ENCODE measurements at places on chromosomes 11 and 22.

GRCh38 chr11:132352497-132352896, 982.1 kb downstream of the NTM start:
- DNase-seq, result no peak

GRCh38 chr11:129576652-129577051, 201.0 kb downstream of the BARX2 start:
- DNase-seq, result no peak

DNA sequence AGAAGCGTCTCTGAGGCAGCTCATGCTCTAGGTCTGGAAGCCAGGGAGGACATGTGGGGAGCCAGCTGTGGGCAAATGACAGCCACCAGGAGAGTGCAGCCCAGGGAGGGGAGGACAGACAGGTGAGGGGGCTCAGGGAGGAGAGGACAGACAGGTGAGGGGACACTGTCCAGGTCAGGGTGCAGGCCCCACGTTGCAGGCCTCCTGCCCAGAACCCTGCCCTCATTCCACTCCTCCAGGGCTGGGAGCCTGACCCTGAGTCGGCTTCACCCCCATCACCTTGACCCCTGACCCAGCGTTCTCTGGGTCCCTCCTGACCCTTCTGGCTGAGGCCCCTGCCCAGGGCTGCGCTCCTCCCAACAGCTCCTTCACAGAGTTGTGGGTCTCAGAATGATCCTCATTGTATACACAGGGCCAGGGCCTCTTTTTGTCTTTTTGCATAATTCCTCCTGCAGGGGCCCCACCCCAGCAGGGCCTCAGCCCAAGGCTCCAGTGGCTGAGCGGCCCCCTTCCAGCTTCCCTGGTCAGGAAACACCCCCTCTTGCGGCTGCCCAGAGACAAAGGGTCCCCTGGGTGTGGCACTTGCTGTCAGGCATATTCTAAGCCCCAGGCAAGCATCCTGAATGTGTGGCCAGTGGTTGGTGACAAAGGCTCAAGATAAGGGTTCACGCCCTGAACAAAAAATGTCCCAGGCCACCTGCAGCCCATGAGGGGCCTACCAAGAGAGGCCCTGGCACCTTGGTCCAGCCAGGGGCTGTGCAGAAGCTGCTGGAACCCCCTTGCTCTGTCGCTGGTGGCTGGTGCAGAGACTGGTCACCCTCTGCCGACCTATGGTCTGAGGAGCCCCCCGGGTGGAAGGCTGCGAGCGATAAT, 853.0 kb downstream of the BRD1 start:
- DNase-seq, result no peak

DNA sequence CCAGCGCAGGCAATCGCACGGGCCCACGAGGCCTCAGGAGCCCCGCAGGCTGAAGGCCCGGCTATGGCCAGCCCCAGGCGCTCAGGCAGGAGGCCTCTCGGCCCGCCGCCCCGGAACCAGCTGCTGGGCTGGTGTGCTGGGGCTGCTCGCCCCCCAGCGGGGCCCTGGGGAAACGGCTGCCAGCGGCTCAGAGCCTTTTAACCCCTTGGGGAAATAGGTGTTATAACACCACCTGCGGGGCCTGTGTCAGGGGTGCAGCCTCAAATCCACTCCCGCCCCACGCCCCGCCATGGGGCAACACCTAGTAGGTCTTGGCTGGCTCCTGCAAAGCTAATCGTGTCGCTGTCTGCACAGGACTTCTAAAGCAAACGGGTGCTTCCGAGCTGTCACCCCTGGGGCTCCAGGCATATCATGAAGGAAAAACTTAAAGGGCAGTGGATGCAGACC, 237.4 kb downstream of the TTC28 start:
- peak; percentile 89 for DNase-seq

DNA sequence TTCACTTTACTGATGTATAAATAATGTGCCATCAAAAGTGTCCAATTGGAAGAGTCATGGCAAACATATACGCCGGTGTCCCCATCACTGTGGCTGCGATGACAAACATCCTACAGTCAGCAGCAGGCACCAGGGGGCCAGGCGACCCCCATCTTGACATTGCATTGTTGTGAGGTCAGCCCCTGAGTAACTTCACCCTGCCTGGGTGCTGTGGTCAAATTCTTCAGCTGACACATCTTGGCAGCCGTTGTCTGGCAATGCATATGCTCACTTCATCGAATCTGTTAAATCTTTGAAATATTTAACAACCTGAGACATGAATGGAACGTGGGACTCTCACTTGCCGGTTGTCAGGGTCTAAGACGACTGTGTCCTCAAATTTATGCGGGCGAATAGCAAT, 430.9 kb downstream of the BRD1 start:
- no peak for DNase-seq

DNA sequence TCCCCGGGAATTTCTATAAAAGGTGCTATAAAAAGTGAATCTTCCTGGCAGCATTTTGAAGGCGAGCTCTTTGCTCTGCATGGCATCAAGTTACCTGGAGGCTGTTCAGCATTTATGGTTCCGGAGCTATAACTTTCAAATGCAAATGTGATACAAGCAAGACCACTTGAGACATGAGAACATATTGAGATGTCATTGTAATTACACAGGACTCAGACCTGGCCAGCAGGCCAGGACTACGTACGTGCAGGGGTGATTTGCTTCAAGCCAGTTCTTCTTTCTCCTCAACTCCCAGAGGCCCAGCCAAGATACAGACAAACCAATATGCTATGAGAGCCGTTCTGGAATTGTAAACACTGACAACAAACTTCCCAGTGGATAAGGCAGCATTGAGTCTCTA, 227.4 kb upstream of the FAT3 start:
- no peak for DNase-seq

DNA sequence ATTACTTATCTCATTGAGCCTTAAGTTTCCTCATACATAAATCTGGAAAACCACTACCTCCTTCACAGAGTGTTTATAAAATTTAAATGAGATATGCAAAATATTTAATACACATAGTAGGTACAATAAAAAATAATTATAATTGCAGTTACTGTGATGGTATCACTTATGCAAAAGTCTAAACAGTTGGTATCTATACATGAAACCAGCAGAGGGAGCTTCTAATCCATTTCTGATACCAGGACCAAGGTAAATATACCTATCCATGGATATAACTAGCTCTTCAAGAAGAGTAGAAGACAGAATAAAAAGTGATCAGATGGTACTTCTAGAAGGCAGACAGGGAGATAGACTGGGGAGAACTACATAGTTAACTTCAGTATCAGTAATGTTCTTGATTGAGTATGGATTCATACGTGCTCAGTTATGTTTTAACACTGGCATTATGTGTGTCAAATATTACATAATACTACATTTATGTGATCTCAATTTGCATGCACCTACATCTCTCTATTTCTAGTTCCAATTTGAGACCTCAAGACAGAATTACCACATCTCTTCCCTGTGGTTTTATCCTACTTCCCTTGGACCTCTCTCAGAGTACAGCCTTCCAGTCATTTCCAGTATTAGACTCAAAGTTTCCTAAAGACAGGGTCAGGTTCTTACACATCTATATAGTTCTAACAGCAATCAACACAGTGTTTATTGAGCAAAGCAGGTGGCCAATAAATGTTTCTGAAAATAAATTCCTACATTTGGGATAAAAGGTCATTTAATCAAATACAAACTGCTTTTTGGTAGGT, 13.7 kb upstream of the TSG101 start:
- DNase-seq, result no peak

DNA sequence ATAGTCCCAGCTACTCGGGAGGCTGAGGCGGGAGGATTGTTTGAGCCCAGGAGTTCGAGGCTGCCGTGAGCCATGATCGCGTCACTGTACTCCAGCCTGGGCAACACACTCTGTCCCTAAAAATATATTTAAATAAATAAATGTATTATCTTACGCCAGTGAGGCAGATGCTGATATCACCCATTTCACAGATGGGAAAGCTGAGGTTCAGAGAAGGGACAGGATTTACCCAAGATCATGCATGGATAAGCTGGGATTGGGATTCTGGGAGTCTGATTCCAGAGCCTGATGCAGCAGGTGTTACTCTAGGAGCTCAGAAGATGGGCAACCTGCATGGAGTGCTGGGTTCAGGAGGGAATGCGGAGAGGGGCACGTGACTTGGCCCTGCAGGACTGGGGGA, 17.8 kb downstream of the SGSM1 start:
- DNase-seq, result no peak

GRCh38 chr22:37501610-37502341, 15.6 kb upstream of the MFNG start:
- peak; percentile 76 for DNase-seq

GRCh38 chr22:27992294-27993165, 73.5 kb upstream of the PITPNB start:
- DNase-seq, result no peak

GRCh38 chr11:7683571-7683970, 10.3 kb upstream of the CYB5R2 start:
- DNase-seq, result no peak

GRCh38 chr11:11346303-11346702, 6.7 kb downstream of the CSNK2A3 start:
- no peak for DNase-seq

GRCh38 chr11:128707681-128708080, 13.8 kb downstream of the FLI1 start:
- DNase-seq, result peak; percentile 64

- DNase-seq, result no peak
Measured at GRCh38 chr11:30210357-30210756, 20.5 kb upstream of the FSHB start.

DNA sequence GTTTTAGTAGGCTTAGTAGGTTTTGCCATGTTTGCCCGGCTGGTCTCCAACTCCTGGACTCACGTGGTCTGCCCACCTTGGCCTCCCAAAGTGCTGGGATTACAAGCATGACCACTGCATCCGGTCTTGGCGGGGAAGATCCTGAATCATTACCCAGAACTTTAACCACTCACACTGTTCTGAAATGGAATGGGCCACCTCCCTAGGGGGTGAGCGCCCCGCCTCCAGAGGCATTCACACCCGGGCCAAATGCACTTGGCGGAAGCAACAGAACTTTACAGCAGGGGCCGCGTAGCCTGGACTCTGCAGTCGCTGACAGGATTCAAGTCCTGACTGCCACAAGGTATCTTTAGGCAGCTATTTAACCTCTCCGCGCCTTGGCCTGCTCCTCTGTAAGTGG, 5.4 kb downstream of the CCDC86 start:
- DNase-seq, result no peak

DNA sequence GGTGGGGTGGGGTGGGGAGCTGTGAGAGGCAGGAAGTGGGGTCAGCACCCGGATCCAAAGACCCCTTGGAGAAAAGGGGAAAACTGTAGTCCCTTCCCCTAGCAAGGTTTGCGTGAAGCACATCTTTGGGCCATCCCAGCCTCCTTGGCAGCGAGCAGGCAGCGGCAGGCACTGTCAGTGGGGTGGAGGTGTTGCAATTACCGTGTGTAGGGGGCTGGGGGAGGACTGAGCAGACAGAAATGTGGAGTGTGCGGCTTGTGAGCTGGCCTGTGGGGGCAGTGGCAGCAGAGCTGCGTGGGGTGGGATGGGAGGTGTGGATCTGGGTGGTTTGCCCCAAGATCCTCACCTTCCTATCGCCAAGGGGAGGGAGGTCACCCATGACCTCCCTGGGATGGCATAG, 16.4 kb downstream of the DAGLA start:
- DNase-seq, result no peak

- no peak for DNase-seq
Measured at GRCh38 chr22:47929646-47930185, 1167.3 kb downstream of the TBC1D22A start.

DNA sequence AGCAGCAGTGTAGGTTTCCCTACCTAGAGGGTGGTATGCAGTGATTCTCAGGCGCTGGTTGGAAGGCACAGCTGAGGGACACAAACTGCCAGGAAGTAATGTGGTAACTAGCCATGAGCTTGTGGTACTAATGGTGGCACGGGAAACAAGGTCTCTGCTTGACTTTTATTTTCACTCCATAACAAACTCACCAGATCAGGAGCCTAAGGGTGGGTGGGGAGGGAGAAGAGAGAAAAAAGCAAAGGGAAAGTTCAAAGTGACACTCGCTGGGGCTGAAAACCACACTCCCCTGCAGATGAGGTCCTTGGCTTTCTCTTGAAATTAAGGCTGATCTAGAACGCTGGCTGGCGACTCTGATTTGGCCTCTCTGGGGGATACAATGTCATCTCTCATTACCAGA, 22.0 kb downstream of the TRAF6 start:
- no peak for DNase-seq

DNA sequence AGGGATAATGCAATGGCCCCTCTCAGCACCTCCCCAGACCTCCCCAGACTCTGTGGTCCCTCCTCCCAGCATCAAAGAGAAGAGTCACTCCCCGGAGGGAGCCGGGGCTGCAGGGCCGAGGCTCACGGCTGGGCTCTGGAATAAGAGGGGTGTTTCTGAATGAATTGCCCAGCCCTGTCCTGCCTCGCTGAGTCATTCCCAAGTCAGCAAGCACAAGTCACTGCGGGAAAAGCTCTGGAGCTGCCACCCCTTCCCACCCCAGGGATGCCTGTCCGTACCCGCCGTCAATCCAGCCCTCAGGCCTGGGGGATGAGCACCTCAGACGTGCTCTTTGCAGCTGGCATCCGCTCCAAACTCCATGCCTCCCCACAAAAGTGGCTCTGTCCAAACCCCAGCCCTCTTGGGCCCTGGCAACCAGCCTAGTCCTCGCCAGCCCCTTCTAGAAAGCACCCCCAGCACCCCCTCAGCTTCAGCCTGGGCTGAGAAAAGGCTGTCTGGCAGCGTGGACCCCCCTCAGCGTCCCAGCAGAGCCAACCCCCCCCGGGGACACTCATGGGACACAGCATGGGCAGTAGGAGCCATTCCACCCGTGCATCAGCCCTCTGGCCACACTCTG, 22.7 kb downstream of the CELSR1 start:
- DNase-seq, result peak; percentile 80

DNA sequence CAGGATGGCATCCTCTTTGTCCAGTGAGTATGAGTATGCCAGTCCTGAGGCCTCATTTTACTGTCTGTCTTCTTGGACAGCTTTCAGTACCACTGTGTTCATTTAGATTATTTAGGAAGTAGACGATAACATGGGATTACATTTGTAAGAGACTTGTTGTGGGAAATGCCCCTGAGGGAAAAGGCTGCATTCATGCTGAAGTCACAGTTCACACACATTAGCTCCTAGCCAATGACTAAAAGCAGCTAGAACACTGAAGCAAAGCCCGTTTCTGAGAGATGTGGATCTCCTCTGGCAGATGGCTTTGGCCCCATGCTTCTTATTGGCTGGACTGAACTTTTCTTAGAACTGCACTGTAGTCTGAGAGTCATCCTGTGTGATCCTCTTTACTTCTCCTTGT, 242.4 kb downstream of the FAM76B start:
- DNase-seq, result no peak

DNA sequence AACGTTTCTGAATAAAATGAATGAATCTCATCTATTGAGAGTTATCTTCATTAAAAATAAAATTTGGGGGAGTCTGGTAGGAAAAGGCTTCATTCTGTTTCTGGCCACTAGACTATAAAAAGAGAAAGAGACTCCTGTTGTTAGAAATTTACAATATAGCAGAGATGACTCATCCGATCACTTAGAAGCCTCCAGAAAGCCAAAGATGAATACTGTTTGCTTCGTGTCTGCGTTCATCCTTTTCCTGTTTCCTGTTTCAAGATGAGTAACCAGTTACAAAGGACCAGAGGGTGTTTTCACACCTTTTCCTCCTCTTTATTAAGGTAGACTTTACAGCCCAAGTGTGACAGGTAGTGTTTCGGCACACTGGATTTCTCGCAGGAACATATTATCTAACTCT, 1120.7 kb downstream of the LRRC4C start:
- DNase-seq, result peak; percentile 44

- no peak for DNase-seq
Measured at GRCh38 chr11:130219148-130219547, 59.6 kb downstream of the ST14 start.
